Stimulated activated CD8-positive, alpha-beta memory T cell treated with anti-CD3 and anti-CD28 coated beads, Interleukin-4, amount 100 ng/mL, for 48 hours (primary cell): ENCODE measurements at places on chromosomes 7 and 10.
A peak's percentile ranks its signal among the peaks of the same experiment; 100 is the strongest.

DNA sequence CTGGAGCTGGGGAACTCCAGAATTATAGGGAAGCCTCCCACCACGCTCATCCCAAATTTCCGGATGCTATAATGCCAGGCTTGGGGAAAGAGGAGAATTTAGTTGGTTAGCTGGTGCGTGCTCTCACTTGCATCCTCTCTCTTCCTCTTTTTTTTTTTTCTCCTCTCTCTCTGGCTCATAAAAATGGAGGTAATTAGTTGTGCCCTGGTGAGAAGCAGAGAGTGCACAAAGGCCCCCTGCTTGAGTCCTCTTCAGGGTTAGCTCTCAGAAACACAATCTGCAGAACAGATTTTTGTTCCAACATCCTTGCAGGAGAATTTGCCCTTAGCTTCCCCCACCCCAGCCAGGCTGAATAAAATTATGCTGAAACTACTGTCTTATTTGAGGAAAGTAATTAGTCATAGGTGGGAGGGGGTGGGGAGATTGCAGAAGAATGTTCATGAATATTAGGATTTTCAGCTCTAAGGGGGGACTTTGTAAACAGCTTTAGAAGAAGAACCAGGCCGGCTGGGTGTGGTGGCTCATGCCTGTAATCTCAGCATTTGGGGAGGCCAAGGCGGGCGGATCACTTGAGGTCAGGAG, 7.6 kb downstream of the SERPINE1 start:
- DNase-seq: no peak

DNA sequence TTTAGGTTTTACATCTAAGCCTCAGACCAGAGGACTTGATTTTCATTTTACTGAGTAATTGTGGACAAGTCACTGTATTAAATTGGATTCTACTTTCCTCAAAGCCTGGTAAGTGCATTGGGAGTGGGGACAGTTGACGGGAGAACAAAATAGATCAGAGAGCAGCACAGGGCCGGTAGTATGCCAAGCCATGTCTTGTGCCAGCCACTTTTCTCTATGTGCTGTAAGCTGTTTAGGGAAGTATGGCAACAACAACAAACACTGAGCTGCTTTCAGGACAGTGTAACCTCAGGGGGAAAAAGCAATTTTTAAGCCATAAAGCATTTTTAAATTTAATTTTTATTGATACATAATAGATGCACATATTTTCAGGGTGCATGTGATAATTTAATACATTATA, 365.9 kb upstream of the IGFBP3 start:
- no peak for DNase-seq

GRCh38 chr7:22487978-22488642, 11.9 kb downstream of the STEAP1B start:
- no peak for DNase-seq

- DNase-seq: no peak
Measured at GRCh38 chr10:97095701-97096260, 90.0 kb downstream of the SLIT1 start.

DNA sequence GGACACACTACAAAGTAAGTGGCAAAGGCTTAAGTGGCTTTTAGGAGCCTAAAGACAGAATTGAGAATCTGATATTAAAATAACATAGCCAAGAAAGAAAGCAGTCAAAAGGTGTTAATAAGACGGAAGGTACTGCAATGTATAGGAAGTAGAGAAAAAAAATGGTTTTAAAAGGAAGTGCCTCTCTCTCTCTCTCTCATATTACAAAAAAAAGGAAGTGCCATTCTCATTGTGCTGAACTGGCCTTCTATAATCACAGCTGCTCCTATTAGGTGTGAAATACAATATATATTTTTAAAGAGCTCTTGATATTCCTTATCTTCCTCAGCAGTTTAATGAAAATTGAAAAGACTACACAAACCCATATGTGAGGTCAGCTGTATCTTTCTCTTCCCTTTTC, 199.4 kb upstream of the NPVF start:
- no peak for DNase-seq

GRCh38 chr10:17169803-17170202, 31.7 kb downstream of the TRDMT1 start:
- no peak for DNase-seq

GRCh38 chr10:122551450-122551849, 9.1 kb upstream of the DMBT1 start:
- peak; percentile 66 for DNase-seq

DNA sequence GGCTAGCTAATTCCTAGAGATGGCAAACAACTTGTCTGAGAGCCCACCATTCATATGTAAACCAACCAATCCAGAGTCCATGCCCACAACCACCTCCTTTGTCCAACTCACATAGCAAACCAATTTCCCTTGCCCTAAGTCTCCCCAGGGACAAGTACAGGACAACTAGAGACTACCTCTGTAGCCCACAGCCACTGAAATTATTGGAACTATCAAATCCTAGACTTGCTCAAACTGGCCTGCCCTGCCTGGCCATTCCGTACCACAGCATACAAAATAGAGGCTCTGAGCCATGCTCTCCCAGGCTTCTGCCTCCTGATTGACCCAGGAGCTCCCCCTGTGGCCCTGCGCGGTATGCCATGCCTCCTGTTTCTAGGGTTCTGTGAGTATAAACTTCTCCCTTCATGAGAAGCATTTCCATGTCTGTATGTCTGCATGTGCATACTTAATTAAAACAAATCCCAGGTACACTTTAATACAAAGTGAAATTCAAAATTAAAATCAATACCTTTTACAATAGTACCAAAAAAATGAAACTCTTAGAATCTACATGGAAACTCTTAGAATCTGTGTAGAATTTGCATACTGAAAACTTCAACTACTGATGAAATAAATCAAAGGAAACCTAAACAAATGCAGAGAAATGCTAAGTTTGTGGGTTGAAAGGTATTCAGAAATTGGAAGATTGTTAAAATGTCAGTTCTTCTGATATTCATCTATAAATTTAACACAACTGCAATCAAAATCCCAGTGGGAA, 4.0 kb upstream of the HECW1 start:
- peak; percentile 78 for DNase-seq

DNA sequence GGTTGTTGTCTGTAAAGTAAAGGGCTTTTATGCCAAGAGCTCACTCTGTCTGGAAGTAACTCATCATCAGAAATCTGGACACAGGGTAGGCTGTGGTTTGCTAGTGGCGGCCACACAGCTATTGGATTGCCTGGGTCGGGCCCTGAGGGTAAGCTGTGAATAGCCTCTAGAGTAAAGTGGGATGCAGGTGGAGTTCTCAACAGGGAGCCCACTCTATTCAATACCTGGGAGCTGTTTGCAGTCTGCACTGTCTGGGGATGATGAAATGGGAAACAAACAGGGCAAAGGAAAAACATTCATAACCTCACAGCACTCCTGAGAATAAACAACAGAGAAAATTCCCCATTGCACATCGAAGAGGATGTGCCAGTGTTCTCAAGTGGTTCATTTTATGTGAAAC, 582.6 kb downstream of the CALN1 start:
- DNase-seq: no peak

- DNase-seq: no peak
Measured at GRCh38 chr7:151020231-151020630, 4.1 kb downstream of the ATG9B start.

- DNase-seq: no peak
Measured at GRCh38 chr7:159141660-159142059, 3.0 kb downstream of the VIPR2 start.

- no peak for DNase-seq
Measured at GRCh38 chr10:82757901-82758300, 882.9 kb downstream of the NRG3 start.

GRCh38 chr7:110983822-110984456, 107.0 kb upstream of the LRRN3 start:
- no peak for DNase-seq

GRCh38 chr7:87810130-87810529, 66.0 kb downstream of the SLC25A40 start:
- DNase-seq: no peak

- peak; percentile 64 for DNase-seq
Measured at GRCh38 chr10:112115781-112116385, 67.7 kb downstream of the GPAM start.

DNA sequence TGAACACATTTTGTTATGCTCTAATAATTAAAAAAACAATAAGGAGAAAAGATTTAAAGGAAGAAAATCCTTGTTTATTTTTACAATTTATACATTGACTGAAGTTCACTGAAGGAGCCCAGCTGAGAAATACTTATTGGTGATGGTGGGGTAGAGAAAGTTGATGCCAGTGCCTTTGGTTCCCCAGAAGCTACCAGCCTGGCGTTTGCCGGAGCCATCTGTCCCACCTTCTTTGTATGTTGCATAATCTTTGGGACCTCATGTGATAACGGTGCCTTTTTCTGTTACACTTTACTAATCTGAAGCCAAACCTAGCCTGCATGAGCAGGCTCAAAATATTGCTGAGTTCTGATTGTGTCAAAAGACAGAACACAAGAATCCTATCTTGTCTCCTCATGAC, 22.7 kb downstream of the ZNF365 start:
- DNase-seq: no peak

- DNase-seq: no peak
Measured at GRCh38 chr7:28738412-28738811, 219.7 kb downstream of the TRIL start.

GRCh38 chr7:114819616-114820362, 102.1 kb upstream of the MDFIC start:
- DNase-seq: no peak

GRCh38 chr10:71245420-71246325, 33.3 kb downstream of the UNC5B start:
- DNase-seq: no peak

DNA sequence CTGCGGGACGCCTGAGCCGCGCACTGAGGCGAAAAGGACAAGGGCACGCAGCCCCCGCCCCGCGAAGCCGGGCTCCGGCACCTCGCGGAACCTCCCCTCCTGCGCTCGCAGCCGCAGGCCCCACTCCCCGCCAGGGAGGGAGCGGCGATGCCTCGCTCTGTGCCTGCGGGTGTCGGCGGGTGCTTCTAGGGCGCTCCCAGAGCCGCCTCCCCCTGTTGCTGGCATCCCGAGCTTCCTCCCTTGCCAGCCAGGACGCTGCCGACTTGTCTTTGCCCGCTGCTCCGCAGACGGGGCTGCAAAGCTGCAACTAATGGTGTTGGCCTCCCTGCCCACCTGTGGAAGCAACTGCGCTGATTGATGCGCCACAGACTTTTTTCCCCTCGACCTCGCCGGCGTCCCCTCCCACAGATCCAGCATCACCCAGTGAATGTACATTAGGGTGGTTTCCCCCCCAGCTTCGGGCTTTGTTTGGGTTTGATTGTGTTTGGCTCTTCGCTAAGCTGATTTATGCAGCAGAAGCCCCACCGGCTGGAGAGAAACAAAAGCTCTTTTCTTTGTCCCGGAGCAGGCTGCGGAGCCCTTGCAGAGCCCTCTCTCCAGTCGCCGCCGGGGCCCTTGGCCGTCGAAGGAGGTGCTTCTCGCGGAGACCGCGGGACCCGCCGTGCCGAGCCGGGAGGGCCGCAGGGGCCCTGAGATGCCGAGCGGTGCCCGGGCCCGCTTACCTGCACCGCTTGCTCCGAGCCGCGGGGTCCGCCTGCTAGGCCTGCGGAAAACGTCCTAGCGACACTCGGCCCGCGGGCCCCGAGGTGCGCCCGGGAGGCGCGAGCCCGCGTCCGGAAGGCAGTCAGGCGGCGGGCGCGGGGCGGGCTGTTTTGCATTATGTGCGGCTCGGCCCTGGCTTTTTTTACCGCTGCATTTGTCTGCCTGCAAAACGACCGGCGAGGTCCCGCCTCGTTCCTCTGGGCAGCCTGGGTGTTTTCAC, 519 bp downstream of the ITGB8 start:
- peak; percentile 57 for DNase-seq

DNA sequence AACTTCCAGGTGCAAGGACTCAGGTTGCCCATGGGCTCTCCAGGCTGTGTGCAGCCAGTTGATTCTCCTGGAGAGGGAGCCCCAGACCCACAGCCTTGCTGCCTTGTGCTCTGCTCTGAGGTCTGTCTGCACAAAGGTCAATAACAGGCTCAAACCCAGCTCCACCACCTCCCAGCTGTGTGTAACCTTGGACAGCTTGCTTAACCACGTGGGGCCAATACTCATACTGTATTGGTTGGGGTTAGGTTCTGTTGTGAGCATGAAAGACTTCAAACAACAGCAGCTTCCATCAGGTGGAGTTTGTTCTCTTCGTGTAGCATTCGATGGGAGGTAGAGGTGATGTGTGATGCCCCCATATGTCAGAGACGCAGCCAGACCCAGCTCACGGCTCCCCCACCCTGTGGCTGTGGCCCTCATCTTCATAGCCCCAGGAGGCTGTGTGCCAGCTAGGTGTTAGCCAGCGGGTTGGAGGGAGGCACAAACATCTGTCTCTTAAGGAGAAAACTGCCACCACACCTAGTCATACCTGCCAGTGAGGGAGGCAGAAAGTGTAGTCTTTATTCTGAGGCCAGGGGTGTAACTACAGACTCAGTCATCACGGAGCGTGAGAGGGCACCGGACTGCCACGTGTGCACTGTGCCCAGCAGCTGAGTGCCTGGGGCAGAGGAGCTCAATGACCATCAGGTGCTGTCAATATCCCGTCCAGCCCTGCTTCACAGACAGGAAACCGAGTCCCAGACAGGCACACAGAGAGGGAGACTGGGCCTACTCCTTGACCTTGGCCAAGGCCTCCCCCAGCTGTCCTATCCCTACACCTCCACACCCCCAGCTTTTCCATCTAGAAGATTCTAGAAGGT, 8.1 kb upstream of the POLD2 start:
- DNase-seq: no peak

DNA sequence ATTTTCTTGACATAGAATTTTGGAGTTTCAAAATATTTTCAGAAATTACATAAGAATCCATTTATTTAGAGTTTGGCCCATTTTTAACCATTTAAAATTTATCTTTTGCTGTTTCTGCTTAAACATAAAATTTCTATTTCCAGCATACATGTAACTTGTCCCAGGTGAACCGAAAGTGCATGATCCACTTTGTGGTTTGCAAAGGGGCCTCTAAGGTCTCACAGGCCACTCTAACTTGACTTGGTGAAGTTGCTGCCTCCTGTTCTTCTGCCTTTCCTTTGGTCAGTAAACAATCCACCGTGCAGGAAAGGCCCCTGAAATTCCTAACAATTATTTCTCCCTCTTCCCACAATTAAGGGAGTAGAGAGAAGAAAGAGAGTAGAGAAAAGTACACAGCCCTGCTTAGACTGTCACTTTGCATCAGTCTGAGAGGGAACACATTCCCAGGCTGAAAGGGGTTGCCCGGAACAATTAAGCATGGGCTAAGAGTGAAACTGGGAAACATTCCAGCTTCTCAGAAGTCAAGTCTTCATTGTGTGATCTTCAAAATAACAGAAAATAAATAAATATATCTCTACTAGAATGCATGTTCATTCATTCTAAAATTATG, 79.5 kb upstream of the SEMA3A start:
- no peak for DNase-seq

GRCh38 chr10:77932016-77932715, 5.6 kb upstream of the DLG5 start:
- DNase-seq: no peak
